ENCODE measurements at places on chromosomes 16 and 17.

DNA sequence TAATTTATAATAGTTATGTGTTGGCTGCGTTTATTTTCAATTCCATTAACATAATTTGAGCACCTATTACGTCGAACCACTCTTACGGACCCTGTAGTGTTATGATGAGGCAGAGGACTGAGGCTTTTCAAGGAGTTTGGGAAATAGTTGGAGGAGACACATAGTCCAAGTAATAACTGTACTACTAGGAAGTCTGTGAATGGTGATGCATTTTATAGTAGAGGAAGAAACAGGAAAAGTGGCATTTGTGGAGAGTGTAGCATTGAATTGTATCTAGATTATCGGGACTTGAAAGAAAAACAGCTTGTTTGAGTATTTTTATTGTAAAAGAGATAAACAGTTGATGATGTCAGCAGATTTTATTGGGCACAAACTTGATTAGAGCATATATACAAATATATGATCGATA, 1.7 kb downstream of the NFATC3 start:
- no peak for DNase-seq

DNA sequence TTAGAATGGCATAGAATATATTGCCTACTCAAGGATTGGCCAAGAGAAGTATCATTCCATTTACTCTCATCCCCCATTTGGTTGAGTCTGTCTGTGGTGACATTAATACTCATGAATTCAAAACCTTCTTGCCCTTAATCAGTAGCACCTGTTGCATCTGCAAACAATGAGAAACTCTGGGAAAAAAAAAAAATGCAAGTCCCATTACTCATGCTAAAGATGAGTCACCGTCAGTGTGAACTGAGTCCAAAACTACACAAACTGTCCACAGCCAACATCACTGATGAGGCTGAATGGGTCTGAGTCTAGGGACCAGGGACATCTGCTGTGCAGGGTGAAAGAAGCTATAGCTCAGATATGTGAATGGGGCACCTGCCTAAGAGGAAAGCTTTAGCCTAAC, 96.9 kb upstream of the ADAMTS18 start:
- DNase-seq: no peak

DNA sequence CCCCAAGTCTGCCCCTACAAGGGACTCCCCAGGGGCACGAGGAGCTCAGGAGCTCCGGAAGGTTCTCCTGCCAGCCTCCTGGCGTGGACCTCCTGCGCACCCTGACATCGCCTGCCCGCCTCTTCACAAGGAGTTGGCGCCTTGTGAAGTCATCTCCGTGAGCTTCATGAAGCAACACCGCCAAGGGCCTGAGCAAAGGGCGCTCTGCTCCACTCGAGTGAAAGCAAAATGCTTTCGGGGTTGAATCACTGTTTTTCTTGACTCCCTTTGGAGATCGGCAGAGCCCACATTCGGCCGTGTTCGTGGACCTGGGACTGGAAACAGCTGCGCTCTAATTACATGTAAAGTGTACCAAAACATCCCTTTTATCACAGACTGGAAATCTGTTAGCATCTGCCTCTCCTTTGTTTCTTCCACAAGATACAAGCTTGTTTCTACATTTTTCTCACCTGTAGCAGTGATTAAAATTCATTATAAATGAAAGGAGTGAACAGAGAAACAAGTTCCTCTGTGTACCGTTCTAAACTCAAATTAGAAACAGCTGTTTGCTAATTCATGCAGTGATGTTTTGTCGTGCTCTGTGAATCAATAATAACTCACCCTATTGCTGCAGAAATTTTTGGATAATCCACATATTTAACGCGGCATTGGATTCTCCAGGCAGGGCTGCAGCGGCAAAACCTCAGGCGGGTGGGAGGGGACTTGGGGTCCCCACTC, 203.3 kb downstream of the ZNF423 start:
- DNase-seq: no peak

GRCh38 chr17:31524926-31525800, 133.7 kb downstream of the RAB11FIP4 start:
- DNase-seq: peak; percentile 89

DNA sequence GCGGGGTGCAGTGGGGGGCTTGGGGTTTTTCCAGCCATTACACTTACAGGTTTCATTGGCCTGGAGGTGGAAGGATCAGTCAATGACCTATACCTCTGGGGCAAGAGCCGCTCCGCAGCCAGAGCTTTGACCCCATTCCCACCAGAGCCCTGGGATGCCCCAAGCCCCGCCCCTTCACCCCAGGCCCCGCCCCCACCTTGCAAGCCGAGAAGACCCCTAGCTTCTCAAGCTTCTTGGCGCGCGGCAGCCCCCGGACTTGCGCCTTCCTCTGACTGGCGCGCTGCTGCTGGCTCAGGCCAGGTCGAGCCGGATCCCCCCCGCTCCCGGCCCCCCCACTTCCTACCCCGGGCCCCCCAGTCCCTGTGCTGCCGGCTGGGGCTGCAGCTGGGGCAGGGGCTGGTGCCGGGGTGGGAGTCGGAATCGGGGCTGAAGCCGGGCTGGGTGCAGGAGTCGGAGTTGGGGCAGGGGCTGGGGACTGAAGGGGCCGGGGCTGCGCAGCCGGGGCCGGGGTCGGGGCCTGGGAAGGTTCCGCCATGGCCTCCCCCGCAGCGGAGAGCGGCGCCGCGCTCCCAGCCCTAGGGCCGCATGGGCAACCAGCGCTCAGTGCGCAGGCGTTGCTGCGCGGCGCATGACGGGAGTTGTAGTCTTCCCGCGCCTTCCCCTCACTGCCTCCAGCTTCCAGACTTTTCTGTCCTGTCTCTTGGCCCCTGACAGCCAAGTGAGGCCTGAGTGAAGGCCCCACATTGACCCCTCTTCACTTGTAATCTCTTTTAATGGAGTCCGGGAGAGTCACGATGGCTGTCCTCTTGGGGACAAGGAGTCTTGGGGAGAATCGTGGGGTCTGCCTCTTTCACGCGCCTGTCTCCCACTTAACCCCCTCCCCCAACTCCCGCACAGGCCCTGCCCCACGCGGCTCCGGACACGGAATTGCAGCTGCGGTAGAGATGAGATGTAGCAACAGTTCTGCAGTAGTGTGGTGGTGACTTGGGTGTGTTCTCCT, at the start of gene KAT2A:
Gene KAT2A, minus strand, starts transcription at position 598 of the 1,000 bp plus-strand sequence. Its CDS starts 63 bp downstream, at position 535.
- peak; percentile 65 for DNase-seq

DNA sequence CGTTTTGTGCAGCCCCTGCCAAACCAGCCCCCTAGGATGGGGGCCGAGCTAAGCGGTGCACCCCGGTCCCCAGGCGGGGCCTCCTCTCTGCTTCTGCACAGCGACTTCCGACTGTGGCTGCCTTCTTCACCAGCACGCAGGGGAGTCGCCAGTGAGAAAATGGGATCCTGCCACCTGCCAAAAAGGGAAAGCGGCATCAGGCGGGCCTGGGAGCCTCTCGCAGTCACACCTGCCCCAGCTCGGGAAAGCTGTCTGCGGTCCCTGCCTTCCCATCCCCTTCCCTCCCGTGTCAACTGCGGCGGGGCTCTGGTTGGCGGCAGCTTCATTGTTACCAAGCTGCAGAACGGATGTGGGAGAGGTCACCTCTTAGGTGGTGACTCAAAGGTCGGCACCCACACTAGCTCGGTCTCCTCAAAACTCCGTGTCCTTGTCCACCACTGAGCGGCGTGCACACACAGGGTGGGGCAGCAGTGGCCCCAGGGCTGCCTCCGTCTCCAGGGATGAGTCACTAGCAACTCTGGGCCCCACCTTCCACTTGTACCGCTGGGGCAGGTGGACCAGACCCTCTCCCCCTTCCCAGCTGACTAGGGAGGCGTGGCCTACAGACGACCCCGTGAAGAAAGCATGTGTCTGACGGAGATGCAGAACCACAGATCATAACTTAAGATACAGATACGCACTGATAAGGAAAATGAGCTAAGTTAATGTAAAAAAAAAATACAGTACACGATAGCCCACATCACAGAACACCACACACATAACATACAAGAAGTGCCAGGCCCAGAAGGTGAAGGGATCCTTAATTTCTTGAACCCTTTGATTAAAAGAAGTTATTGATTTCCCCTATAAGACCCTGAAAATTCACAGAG, 1.5 kb upstream of the PCYT2 start:
- no peak for DNase-seq

DNA sequence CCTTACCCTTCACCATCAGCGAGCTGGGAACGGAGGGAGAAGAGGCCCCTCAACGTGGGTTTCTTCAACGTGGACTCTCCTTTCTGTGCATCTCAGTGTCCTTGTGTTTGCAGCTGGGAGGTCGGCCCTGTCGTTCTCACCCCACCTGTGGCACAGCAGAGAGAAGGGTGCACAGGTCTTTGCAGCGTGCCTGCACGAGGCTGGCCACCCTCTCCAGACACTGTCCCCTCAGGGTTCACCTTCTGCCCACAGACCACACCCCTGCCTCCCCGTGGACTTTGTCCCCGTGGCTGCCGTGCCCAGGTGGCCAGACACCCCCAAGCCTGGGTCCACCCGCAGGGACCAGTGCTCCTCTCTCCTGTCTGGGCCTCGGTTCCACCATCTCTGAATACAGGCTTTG, 7.3 kb upstream of the WDR45B start:
- DNase-seq: no peak

GRCh38 chr17:72710834-72711233, 381.7 kb downstream of the SLC39A11 start:
- DNase-seq: no peak

- DNase-seq: no peak
Observed at GRCh38 chr16:64845071-64845470, 276.8 kb downstream of the CDH11 start.

GRCh38 chr17:4893272-4893671, 6.1 kb upstream of the C17orf107 start:
- DNase-seq: no peak

GRCh38 chr16:53775106-53775820, 71.3 kb downstream of the FTO start:
- no peak for DNase-seq

DNA sequence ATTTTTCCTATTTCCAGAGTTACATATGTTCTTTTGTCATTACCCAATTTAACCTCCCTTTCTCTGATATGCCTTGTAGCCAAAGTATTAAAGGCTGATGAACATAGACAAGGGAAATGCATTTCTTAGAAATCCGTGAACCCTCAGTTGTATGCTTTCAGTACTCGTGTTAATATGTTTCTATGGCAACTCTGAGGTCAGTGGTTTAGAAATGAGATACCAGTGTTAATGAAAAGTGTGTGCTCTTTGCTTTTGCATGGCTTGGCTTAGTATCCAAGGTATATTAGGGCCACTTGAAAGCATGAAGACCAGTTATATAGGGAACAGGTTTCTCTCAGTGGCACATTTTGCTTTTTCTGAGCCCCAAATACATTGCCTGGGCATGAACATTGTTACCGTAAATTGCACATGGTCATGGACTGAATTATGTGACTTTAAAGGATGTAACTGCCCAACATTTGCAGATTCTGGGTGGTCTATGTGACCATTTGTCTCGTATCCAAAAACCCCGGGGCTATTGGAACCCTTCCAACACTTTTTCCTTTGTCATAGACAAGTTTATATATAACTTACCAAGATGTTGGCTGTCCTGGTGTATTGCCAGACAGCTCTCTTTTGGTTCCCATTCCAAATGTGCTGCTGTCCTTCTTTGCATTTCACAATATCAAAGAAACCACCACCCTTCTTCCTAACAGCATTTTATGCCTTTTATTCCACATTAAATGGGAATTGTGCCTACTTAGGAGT, 17.5 kb downstream of the ABHD15 start:
- DNase-seq: no peak

DNA sequence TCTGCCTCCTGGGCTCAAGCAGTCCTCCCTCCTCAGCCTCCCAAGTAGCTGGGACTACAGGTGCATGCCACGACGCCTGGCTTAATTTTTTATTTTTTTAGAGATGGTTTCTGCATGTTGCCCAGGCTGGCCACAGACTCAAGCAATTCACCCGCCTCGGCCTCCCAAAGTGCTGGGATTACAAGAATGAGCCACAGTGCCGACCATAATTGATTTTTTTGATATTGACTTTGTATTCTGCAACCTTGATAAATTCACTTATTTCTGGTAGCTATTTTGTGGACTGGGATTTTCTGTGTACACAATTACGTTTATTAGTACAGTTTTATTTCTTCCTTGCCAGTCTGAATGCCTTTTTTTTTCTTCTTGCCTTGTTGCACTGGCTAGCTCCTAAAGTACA, 30.0 kb downstream of the TAOK1 start:
- DNase-seq: no peak

DNA sequence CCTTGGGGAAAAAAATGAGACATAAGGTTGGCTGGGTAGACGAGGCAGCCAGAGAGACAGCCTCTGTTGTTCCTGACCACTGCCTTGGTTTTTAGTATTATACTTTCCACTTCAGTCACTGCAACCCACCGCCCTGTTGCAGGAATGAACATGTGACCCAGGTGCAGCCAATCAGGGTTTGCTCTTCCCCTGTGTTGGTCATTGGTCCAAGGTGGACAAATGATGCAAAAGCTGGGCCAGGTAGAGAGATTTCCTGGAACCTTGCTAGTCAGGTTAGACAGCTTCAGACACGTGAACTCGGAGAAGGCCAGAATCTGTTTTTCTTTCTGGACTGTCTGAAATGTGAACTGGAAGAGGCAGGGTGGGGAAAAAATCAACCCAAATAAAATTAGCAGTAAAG, 452.4 kb upstream of the RBFOX1 start:
- no peak for DNase-seq

GRCh38 chr17:77601054-77601979, 357.2 kb upstream of the TNRC6C start:
- DNase-seq: no peak

GRCh38 chr16:87693827-87694226, 72.0 kb downstream of the KLHDC4 start:
- no peak for DNase-seq

- DNase-seq: no peak
Observed at GRCh38 chr16:88197481-88198456, 185.0 kb upstream of the ZNF469 start.

DNA sequence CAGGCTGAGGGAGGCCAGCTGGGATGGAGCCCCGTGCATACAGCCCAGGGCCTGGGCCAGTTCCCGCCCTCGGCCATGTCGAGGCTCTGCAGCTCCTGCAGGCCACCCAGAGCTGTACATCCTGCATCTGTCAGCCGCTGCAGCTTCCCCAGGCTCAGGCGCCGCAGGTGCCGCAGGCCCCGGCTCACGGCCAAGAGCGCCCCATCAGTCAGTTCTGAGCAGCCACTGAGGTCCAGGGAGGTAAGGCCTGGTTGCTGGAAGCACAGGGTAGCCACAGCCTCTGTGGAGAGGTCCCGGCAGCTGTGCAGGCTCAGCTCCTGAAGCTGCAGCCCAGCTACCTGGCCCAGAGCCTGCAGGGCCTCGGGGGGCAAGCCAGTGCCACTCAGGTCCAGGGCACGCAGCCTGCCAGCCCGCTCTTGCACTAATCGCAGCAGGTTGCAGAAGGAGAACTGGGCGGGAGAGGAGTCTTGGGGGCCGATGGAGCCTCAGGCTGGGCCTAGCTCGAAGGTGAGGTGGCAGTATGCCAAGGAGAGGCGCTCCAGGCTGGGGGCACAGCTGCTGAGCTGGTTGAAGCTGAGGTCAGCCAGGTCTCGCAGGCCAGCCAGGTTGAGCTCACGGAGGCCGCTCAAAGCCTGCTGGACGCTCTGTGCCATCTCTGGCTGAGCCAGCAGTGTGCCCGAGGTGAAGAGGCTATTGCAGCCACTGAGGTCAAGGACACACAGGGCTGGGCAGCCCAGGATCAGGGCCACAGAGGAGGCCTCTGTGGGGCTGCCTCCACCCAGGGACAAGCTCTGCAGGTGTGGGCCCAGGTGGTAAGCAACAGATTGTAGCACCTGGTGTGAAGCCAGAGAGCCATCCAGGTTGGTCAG, 11.4 kb downstream of the ELMO3 start:
- DNase-seq: no peak

All from stimulated activated effector memory CD8-positive, alpha-beta T cell treated with anti-CD3 and anti-CD28 coated beads, Interleukin-12 subunit alpha, Interleukin-12 subunit beta, amount 100 ng/mL, for 72 hours (primary cell).